NCI-H2107 (cell line): ENCODE measurements at places on chromosomes 1 and 21.

- peak; percentile 73 for DNase-seq
Observed at GRCh38 chr1:86779308-86780191, 75.2 kb downstream of the SH3GLB1 start.

DNA sequence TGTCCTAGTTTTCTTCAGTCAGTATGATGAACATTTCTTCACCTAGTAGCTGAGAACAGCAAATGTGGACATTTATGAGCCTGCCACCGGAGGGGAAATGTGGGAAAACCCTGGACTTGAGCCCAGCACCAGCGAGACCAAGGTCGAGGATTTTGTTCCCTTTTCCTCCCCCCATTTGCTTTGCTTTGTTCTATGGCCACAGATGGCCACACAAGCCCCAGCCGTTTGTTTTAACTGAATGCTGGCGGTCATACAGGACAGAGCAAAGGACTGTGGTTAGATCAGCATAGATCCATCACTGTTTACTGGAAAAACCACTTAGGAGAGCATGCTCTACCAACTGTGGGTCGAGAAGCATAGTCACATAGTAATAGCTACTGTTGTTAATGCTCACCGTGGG lies 20.9 kb downstream of the SH2D2A start:
- no peak for DNase-seq

DNA sequence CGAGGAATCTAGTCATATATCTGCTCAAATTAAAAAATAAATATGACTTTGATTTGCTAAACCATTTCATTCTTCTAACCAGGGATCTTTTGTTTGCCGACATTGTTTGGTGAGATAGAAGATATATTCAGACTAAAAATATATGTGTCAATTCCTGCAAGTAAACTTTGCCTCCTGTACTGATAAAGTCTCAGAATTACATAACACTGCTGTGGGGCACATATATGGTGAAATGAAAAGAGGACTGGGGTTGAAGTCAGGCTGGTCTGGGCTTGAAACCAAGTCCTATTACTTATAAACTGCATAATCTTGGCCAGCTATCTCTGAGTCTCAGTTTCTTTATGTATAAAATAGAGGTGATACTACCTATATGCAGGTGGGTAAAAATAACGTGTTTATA lies 9.8 kb downstream of the SCMH1 start:
- DNase-seq: no peak

- no peak for DNase-seq
Observed at GRCh38 chr1:65026235-65026634, 59.9 kb upstream of the JAK1 start.

GRCh38 chr1:3469849-3470649 lies 15.6 kb downstream of the ARHGEF16 start:
- DNase-seq: no peak

DNA sequence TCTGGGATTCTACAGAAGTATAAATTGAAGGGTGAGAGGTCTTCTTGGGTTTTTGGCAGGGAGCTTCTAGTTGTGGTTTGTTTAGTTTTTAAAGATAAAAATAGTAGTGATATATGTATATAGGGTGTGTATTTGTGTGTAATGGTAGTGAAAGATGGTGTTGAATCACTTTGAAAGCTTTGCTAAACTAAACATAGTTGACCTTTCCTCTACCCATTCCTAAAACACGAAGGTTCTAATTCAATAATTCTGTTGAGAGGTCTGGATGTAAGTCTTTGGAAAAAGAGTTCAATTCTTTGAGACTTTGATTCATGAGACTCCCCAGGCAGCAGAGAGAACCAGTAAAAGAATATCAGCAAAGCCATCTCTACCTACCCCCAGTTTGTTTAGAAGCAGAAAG lies 247.9 kb upstream of the DUSP10 start:
- DNase-seq: no peak

- no peak for DNase-seq
Observed at GRCh38 chr21:36210779-36211659, 54.4 kb downstream of the DOP1B start.

DNA sequence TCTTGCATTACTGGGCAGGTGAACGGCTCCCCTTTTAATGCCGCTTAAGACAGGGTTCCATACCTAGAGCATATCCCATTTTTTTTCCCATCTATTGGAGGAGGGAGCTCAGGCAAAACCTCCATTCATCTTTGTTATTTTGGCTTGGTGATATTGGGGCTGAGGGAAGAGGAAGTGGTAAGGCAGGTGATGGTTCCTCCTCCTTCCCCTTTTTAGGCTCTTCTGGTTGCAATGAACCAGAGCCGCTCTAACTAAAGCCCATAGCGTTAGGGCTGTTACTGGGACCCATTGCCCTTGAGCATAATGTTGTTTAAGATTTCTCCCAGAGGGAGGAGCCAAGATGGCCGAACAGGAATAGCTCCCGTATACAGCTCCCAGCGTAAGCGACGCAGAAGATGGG lies 21.1 kb downstream of the PYHIN1 start:
- DNase-seq: no peak

GRCh38 chr1:12087797-12088314 lies 24.8 kb downstream of the TNFRSF8 start:
- DNase-seq: no peak

- no peak for DNase-seq
Observed at GRCh38 chr1:169041366-169041765, 65.1 kb upstream of the ATP1B1 start.

DNA sequence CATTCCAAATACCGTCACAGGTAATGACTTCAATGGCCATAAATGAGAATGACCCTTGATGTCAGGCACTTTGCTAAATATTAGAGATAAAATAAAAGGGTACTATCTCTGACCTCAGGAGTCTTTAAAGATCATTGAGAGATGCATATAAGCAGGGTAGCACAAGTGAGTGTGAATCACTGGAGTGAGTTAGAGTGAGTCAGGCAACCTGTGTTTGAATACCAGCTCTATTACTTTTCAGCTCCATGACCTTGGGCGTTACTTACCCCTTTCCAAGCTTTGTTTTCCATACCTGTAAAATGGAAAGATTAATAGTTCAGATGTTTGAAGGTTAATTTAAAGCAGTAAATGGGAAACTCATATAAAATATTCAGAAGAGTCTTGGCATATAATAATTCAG lies 1058.0 kb upstream of the ADGRL4 start:
- no peak for DNase-seq

DNA sequence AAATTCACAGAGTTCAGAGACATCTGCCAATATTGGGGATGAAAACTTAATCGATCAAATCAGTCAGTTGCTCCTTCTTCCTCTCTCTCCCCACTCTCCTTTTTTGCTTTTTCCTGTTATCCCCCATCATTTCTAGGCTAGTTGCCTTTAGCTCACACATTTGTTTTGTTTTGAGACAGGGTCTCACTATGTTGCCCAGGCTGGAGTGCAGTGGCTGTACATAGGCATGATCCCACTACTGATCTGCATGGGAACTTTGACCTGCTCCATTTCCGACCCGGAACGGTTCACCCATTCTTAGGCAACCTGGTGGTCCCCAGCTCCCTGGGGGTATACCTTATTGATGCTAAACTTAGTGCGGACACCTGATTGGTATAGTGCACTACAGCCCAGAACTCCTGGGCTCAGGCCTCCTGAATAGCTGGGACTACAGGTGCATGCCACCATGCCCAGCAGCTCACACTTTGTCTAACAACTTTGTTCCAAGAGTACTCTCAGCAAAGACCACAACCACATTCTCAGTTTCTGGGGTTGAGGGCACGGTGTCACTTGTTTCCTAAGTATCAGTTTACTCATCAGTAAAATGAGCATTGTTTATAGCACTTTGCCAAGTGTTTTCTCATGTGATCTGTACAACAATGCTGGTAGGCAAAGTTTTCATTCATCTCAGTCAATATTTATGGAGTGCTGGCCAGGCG lies 6.7 kb upstream of the ELOA start:
- DNase-seq: no peak

GRCh38 chr1:5389101-5389885 lies 602.9 kb downstream of the NPHP4 start:
- no peak for DNase-seq

GRCh38 chr1:115091572-115091971 lies 2.3 kb upstream of the TSPAN2 start:
- no peak for DNase-seq

- no peak for DNase-seq
Observed at GRCh38 chr1:229643996-229644745, 18.1 kb downstream of the URB2 start.

- peak; percentile 75 for DNase-seq
Observed at GRCh38 chr21:36429947-36430546, 44.9 kb downstream of the CHAF1B start.

DNA sequence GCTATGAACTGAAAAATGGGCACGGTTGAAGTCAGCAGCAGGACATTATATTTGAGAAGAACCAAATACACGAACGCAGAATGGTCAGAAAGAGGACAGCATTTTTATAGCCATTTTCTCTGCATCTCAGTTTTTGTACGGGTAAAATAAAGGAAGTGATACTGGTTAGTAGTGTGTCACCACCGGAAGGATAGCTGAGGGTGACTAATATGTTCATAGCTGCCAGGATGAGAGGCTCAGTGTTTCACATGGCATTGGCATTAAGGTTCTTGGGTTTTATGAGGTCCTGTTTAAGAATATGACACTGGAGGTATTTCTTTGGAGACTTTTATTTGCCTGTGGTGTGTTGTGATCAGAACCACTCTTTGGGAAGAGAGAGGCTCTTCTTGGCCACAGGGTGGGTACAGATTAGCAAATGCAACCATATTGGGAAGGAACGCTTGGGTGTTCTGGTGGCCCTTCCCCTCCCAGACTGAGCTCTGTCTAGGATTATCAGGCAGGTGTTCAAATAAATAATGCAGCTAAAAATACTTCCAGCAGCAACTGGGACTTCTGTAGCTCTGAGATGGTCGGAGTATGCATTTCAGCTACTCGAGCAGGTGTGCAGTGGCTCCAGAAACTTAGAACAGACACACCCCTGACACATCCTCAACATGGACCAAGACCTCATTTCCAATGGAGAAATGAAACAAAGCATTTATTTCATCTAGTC lies 158.2 kb downstream of the PBX1 start:
- no peak for DNase-seq

DNA sequence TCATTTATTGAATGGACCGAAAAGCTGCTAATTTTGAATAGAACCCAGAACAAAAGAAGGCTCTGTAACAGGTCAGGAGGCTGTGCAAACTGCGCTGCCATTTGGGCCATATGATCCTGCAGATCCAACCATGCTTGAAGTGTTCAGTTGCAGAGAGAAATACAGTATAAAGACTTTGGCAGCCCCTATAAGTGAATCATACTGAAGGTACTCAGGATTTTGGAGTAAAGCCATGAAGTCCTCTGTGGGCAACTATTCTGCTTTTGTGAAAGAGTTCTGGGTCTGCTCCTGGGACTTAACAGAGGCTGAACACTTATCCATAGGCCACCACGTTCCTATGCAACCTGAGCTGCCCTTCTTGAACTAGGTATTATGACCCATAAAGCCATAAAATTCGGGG lies 1613.6 kb upstream of the PRMT6 start:
- DNase-seq: no peak

- DNase-seq: no peak
Observed at GRCh38 chr1:206012086-206012859, 9.1 kb upstream of the RAB7B start.

GRCh38 chr21:46080171-46081021 lies 17.5 kb upstream of the COL6A2 start:
- no peak for DNase-seq

GRCh38 chr21:42461185-42461520 lies 34.9 kb downstream of the RSPH1 start:
- DNase-seq: peak; percentile 54

- no peak for DNase-seq
Observed at GRCh38 chr1:9721606-9722377, 70.3 kb downstream of the PIK3CD start.

GRCh38 chr1:110770832-110771231 lies 96.1 kb upstream of the KCNA3 start:
- DNase-seq: no peak

GRCh38 chr1:226350519-226350865 lies 41.5 kb upstream of the LIN9 start:
- DNase-seq: no peak

GRCh38 chr1:117268535-117269455 lies 58.1 kb upstream of the VTCN1 start:
- DNase-seq: no peak
